ENCODE measurements at places on chromosomes 6 and 20.

GRCh38 chr6:168575346-168576098 is 134.5 kb downstream of the SMOC2 start:
- DNase-seq: no peak

- DNase-seq: no peak
These were observed 8.3 kb downstream of the SEMG2 start for GRCh38 chr20:45229264-45230056.

- no peak for DNase-seq
These were observed 31.8 kb downstream of the CNKSR3 start for GRCh38 chr6:154478701-154479060.

- DNase-seq: no peak
These were observed 918 bp downstream of the EIF6 start for GRCh38 chr20:35283441-35284266.

GRCh38 chr6:140460267-140460666 is 1085.8 kb upstream of the CITED2 start:
- no peak for DNase-seq

- DNase-seq: no peak
These were observed 212.5 kb downstream of the GJA1 start for GRCh38 chr6:121647905-121648304.

DNA sequence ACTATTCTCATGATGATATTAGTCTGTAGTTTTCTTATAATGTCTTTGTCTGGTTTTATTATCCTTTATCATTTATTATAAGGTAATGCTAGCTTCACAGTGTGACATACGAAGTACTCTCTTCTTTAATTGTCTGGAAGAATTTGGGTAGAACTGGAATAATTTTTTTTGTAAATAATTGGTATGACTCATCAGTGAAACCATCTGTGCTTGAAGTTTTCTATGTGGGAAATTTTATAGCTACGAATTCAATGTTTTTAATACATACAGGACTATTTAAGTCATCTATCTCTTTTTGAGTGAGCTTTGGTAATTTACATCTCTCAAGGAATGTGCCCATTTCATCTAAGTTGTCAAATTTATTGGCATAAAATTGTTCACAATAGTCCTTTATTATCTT is 86.3 kb downstream of the SOD2 start:
- DNase-seq: no peak

- no peak for DNase-seq
These were observed 17.9 kb upstream of the THEMIS start for GRCh38 chr6:127918506-127919427.

DNA sequence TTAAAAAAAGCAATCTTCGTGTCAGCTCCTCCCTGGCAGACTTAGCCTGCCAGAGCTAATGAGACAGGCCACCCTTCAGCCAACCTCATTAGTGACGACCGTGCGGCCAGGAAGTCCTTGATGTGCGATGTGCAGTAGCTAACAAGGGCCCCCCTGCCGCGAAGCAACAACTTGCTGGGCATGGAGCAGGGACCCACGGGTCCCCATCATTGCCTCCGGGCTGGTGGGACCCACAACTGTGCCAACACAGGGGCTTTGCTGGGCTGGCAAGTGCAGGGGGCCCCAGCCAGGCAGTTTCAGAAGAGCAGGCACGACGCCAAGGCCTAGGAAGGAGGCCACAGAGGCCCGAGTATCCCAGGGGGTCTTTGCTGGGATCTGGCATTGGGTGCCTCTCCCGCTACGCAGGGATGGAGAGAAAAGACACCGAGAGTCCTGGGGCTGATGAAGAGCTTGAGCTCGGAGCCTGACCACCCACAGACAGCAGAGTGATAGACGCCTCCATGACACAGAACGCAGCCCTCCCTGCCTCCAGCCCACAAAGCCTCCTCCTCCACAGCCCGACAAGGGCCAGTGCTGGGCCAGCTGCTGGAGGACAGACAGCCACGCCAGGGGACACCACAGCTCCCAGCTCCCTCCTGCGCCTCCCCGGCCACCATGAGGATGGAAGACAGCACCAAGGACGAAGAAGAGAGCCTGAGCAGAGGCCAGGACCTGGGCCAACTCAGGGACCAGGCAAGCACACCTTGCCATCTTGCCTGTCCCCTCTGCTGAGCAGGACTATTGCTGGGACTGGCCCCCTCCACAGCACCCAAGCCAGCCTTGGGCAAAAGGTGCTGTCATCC is 96.6 kb downstream of the YTHDF1 start:
- no peak for DNase-seq

- DNase-seq: peak; percentile 39
These were observed 188.9 kb upstream of the TAB2 start for GRCh38 chr6:149128489-149129145.

DNA sequence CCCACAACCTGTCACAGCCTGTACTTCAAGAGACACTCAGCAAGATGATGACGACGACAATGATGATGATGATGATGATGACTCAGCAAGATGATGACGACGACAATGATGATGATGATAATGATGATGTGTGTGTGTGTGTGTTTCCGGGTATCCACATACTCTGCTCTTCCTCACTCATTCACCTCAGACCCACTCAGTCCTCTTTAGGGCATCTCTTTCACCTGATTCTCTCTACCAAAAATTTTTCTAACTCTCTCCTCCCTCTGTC is 1.2 kb upstream of the EIF6 start:
- DNase-seq: no peak

GRCh38 chr6:147561726-147562125 is 53.2 kb downstream of the SAMD5 start:
- DNase-seq: no peak

- no peak for DNase-seq
These were observed 58.7 kb downstream of the EDN1 start for GRCh38 chr6:12348530-12349511.

DNA sequence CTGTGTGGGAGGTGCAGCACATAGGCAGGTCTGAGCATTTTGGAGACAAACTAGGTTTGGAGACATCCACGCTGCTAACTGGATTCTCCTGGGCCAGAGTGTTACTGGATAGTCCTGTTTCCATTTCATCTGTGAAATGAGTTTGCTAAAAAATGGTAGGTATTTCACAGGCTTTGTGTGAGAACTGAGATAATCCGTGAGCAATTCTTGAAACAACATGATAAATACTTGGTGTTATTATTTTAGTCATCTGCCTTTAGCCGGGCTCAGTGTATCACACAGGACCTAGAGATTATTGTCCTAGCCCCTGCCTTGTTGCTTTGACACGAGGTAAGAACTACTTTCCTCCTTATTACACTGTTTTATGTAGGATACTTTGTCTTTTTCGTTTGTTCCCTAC is 63.0 kb downstream of the PRR18 start:
- DNase-seq: no peak

GRCh38 chr6:71345476-71346333 is 57.1 kb downstream of the OGFRL1 start:
- no peak for DNase-seq

DNA sequence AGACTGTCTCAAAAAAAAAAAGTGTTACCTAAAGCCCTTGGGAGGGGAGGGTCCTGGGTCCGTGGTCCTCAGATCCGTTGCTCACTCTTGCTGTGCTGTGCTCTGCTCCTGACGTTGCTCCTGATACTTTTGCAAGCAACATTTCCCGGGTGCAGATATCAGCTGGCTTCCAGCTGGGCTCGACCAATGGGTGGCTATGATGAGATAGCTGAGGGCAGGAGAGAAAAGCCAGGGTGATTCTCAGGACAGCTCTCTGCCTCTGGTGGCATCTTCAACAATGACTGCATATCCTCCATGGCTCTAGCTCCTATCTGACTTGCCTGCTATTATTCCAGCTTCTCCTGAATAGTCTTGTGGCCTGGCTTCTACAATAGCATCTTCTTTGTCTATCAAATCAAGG is 134.5 kb downstream of the RPS12 start:
- DNase-seq: no peak

GRCh38 chr20:1509237-1509636 is 18.0 kb upstream of the SIRPB2 start:
- DNase-seq: peak; percentile 7

GRCh38 chr6:98487612-98488011 is 346.8 kb upstream of the POU3F2 start:
- no peak for DNase-seq

- no peak for DNase-seq
These were observed 272.1 kb upstream of the EYS start for GRCh38 chr6:65979120-65979519.

GRCh38 chr6:127162836-127163235 is 44.4 kb downstream of the RSPO3 start:
- DNase-seq: no peak

GRCh38 chr6:43221046-43221972 is 8.0 kb downstream of the DNPH1 start:
- no peak for DNase-seq

GRCh38 chr20:43389211-43389610 is 68.5 kb upstream of the SRSF6 start:
- DNase-seq: no peak

DNA sequence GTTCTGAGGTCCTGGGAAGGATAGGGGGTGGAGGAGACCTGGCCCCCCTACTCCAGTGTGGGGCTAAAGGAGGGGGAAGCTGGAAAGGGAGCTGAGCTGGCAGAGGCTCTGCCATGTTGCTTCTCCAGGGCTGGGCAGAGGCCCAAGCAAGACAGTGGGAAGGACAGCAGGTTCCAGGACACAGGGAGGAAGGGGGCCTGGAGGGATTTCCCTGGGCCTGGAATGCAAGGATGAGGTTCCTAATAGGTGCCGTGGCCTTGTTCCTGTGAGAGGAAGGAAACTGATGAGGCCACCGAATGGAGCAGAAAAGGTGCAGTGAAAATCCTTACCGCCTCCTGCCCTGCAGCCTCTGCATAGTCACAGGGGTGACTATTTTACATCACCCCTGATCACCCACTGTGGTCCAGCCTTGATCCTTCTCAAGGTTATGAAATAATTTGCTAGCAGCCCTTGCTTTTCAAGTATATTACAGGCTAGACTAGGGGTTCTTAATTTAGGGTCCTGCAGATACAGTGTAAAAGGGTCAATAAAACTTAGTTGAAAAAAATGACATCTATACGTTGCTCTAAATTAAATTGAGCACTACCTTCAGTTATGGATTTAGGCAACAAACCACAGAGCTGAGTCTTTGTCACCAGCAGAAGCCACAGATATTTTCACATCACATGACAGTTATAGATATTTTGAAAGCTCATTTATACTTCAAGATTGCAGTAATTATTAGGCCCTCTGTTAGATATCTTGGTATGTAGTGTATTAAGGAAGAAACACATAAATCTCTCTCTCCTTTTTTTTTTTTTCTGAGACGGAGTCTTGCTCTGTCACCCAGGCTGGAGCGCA is 45.7 kb upstream of the RNF24 start:
- no peak for DNase-seq

DNA sequence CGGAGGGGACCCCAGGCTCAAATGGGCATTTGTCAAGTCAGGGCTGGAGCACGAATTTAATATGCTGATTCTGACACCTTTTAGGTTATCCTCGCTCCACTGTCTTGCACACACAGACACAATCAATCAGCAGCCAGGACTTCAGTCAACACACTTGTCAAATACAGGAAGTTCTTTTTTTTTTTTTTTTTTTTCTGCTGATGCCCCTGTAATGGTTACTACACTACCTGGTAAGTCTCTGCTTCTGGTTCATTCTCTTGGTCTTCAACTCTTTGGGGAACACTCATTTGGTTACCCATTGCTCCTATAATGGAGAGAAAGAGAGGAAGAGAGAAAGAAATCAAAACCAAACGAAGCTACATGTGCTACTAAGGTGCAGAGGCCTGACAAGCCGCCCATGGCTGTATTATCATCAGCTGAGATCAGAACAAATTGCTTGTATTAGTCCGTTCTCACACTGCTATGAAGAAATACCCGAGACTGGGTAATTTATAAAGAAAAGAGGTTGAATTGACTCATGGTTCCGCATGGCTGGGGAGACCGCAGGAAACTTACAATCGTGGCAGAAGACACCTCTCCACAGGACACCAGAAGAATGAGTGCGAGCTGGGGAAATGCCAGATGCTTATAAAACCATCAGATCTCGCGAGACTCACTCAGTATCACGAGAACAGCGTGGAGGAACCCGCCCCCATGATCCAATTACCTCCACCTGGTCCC is 11.8 kb downstream of the BCAS1 start:
- DNase-seq: no peak

- peak; percentile 20 for DNase-seq
These were observed 52.8 kb downstream of the GTF2H5 start for GRCh38 chr6:158220786-158221442.

- DNase-seq: no peak
These were observed 754.6 kb downstream of the KIF16B start for GRCh38 chr20:15818651-15819071.

- DNase-seq: no peak
These were observed 76.6 kb downstream of the YTHDF1 start for GRCh38 chr20:63139356-63139755.

DNA sequence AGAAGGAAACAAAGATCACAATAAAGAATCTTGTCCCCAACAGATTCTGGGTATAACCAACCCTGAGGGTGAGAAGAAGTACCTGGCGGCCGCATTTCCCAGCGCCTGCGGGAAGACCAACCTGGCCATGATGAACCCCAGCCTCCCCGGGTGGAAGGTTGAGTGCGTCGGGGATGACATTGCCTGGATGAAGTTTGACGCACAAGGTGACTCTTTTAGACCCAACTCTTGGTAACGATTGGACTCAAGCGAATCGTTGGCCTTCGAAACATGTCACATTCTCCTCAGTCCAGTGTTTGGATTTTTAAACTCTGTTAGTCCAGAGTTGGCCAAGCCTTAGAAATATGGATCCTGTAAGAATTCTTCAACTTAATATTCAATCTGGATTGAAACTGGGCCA is 2.6 kb downstream of the PCK1 start:
- DNase-seq: no peak

DNA sequence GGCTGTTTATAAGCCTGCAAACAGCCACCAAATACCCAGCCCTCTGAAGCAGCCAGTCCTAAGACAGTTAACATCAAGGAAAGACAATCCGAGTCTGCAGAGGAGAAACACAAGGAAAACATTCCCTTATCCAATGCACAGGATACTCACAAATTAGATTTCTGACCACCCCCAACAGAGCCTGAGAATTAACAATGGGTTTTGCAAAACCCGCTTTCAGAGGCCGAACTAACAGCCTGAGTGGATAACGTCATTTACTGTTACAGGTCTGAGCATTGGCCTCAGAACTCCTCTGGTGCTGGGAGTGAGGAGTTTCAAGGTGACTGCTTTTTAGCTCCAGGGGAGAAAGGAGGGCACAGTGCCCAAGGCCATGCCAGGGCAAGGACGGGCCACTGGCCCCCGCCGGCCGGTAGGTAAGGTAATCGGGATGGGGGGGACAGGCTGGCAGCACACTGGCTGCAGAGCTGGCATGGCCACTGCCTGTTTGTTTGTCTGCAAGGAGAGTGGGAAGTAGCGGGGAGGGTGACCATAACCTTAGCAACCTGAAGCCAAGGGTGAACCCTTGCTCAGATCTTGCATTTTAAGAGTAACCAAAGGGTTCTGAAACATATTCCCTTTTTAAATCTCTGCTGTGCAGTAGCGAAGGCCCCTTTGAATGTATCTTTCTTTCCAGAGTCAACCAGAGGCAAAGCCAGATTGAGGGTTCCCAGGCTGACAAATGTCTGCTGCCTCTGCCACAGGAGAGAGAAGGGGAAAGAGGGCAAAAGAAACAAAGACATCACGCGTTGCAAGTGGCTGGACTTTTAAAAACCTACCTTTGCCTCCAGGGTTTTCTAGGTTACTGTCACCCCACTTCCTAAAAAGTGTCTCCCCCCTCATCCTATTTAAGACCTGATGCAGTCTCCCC is 3.9 kb downstream of the ZMYND8 start:
- DNase-seq: no peak

All from KG1 (cell line).